Lower lobe of right lung (tissue), 2 donors: ENCODE measurements at places on chromosomes 3 and 15. TPM values are rescaled to one million over a fixed set of nuclear protein-coding genes. Genes with fewer than 3 reads are reported as not detected.
A peak's percentile ranks its signal among the peaks of the same experiment; 100 is the strongest.

DNA sequence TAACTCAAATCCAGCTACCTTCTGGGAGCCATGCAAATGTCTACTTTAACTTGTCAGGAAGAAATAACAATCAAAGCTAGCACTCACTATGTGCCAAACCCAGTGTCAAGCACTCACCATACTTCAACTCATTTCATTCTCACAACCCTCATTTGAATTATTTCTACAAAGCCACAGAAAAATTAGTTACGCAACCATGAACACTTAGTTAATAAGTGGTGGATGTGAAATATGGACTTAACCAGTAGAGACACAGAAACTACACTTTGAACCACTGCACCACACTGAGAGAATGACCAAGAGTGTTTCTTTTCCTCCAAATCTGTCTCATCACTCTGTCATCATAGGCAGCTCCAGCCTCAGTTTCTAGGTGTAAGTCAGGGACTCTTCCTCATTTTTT lies 91.0 kb upstream of the MBNL1 start:
- DNase-seq: no peak

- no peak for DNase-seq
Observed at GRCh38 chr3:7876741-7877297, 624.8 kb upstream of the LMCD1 start.

- no peak for DNase-seq
Observed at GRCh38 chr3:97871186-97871585, 49.4 kb downstream of the CRYBG3 start.

DNA sequence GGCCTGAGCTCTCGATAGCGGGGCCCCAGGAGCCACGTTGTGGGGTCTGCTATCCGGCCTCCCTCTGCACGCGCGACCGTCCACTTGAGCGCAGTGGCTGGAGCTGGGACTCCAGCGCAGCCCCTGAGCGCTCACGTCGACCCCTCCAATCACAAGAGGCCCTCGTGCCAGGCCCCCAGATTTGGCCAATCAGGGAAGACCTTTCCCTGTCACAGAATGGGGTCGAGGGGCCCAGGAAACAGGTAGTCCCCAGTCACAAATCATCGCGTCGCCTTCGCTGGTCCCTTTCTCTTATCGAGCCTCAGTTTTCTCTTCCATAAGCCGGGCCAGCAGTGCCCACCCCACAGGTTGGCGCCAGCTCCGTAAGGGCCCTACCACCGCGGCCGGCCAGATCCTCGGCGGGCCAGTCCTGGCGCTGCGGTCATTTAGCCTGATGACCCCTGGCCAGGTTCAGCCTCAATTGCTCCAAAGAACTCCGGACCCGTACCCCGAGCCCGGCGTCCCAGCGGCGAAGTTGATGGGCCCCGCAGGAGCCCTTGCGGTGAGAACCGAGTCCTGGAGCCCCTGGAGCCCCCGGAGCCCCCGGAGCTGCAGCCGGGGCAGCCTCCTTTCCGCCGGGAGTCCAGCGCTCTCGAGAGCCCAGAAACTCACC lies 435 bp downstream of the ALDH1L1 start:
- DNase-seq: no peak

DNA sequence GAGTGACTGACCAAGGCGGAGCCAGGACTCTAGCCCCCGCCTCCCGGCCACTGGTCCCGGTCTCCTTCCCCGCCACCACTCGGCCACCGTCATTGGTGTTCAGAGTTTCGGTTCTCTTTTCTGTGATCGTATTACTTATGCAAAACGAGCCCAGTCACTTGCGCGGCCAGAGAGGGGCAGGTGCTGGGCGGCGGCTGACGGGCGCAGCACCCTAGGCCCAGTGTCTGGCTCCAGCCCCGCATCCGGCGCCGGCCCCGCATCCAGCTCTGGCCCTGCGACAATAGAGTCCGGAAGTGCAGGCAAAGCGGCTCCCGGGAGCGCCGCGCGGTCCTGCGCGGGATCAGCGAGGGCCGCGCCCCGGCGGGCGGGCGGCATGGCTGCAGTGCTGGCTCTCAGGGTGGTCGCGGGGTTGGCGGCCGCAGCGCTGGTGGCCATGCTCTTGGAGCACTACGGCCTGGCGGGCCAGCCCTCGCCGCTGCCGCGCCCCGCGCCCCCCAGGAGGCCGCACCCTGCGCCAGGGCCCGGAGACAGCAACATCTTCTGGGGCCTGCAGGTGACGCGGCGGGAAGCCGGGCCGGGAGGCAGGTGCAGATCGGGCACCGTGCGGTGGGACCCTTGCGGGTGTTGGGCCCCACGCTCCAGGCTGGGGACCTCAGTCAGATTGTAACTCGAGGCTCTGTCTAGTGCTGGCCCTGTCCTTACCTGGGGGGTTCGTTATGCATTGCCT lies at the start of gene TMEM62:
Gene TMEM62, plus strand, starts transcription at position 157 of the 727 bp plus-strand sequence. Its CDS starts 217 bp downstream, at position 374.
- peak; percentile 95 for DNase-seq

GRCh38 chr3:73255609-73256029 lies 194.2 kb downstream of the EBLN2 start:
- DNase-seq: no peak

DNA sequence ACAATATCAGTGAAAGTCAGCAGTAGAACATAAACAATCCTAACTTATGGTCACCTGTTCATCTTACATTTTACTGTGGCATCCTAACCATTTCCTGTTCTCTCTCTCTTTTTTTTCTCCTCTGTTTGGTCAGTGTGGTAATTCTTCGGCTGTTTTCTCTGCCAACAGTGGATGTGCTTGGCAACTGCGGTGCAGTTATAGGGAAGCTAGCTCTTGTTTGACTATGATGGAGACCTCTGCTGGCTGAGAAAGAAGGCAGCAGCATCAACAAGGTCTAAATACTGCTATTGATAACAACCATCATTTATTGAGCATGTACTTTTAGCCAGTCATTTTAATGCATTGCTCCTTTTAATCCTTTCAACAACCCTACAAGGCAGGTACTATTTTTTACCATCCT lies 723 bp upstream of the DRD3 start:
- no peak for DNase-seq

GRCh38 chr3:58013973-58014649 lies 5.9 kb downstream of the FLNB start:
- DNase-seq: no peak

DNA sequence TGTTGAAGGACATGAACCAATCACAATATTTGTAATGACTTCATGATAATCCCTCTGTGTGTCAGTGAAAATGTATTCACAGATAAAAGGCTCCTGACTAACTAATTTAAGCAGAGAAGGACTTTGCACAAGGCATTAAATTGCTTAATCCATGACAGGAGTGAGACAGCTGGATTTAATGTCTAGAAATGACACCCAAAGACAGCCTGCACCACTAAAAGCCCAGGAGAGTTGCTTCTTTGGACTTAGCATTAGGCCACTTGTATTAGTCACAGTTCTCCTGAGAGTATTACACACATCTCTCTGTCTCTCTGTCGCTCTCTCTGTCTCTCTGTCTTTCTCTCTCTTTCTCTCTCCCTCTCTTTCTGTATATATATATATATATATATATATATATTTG lies 180.4 kb downstream of the GOLGA8K start:
- DNase-seq: no peak

DNA sequence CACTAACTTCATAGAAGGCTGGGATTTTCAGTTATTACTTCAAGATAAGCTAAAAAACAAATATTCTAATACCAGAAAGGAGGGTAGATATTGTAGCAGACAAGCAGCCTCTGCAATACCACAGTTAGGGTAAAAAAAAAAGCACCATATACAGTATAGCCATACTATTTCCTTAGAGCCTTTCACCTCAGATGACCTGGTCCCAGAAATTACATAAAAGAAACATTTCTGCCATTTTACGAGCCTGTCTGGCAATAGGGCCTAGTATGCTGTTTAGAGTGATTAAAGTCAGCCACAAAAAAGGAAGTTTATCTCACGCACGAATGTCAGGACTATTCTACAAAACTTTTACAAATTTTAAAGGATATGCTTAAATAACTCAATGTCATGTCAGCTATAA lies 1016.6 kb downstream of the PLOD2 start:
- DNase-seq: no peak

DNA sequence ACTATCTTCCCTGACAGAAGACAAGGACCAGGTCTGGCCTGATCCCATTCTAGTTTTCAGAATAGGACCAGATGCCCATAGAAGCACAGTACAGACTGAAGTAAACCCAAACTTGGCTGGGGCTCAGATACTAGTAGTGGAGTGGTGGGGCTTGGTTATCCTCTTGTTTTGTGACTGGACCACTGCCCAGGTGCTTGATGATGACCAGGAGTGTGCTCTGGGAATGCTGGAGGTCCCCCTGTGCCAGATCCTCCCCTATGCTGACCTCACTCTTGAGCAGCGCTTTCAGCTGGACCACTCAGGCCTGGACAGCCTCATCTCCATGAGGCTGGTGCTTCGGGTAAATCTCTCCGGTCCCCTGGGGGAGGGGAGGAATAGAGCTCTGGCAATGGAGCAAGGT lies 36.3 kb downstream of the ESYT3 start:
- DNase-seq: peak; percentile 56

DNA sequence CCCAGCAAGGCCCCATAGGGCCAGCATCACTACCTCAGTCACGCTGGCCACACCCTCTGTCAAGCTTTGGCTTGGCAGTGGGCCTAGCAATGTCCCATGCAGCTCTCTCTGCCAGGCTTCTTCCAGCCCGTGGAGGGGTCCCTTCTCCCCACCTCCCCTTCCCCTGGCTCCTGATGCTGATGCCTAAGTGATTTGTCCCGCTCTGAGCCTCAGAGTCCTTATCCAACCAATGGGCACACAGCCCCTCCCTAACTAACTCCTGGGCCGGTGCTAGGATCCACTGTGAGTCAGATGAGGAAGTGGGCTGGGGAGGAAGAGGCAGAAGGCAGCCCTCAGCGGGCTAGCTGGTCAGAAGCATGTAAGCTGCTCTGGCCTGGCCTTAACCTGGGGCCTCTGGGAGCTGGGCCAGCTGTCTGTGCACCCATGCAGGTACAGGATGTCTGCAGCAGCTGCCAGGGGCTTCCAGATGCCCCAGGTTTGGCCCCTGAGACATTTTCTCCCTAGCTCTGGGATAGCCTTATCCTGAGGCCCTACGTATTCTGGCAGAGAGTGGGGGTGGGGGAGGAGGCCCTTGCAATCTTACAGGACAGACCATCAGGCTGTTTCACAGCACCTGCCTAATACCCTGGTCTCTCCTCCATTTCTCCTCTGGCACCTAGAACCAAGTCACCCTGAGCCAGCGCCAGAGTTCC lies 740 bp upstream of the ZBTB47 start:
- DNase-seq: peak; percentile 79

GRCh38 chr15:77607894-77608261 lies 24.8 kb downstream of the LINGO1 start:
- no peak for DNase-seq

GRCh38 chr3:128823631-128824030 lies 55.8 kb upstream of the ACAD9 start:
- no peak for DNase-seq

- no peak for DNase-seq
Observed at GRCh38 chr3:20008646-20009045, 3.4 kb downstream of the PP2D1 start.

DNA sequence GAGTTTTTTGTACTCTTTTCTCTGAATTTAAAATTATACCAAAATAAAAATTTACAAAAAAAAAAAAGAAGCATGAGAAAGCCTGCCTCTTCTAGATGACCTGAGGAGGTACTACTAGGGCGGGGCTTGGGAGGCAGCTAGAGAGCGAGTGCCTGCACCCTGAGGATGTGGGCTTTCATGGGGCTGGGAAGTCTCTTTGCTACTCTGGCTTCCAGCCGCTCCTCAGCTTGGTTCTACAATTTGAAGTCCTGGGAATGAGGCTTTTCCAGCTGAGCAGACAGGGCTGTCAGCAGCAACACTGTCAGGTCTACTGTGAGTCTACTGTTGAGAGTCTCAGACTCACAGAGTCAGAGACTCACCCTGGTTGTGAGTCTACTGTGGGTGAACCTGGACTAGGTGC lies 8.2 kb upstream of the PSTPIP1 start:
- no peak for DNase-seq

- no peak for DNase-seq
Observed at GRCh38 chr15:98781838-98782237, 133.5 kb downstream of the IGF1R start.

DNA sequence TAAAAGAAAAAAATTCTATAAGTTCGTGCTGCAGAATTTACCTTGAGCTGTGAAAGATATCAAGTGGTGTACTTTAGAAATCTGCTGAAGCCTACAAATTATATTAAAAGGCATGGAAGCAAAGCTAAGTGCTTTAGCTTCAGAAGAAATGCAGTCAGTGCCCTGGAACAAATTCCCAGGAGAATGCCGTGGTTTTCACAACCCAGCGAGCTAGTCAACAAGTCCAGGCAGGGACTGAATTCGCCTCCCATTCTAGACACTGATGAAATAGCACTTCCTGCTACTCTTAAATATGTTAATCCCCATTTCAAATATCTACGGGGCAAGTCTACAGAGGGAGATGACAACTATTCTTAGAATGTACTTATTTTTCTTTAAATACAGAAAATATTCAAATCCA lies 326.4 kb upstream of the IGF1R start:
- no peak for DNase-seq

- no peak for DNase-seq
Observed at GRCh38 chr3:117114517-117115265, 405.1 kb downstream of the TUSC7 start.

DNA sequence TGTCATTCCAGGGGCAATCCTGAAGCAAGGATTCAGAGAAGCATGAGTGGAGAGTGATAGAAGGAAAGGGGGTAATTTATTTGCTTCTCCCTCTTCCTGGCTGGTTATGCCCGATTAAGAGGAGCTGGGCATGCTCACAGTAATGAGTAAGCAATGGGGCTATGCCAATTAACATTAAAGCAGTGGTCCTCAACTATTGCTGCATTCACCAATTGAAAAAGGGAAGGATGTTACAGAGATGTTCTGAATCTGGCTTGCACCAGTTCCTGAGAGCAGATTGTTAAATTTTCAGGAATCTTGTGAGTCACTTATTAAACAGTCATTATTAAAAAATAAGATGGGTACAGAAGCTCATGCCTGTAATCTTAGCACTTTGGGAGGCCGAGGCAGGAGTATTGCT lies 85.9 kb upstream of the ZBTB20 start:
- DNase-seq: no peak

- DNase-seq: no peak
Observed at GRCh38 chr15:25065286-25065685, 110.5 kb downstream of the SNRPN start.

DNA sequence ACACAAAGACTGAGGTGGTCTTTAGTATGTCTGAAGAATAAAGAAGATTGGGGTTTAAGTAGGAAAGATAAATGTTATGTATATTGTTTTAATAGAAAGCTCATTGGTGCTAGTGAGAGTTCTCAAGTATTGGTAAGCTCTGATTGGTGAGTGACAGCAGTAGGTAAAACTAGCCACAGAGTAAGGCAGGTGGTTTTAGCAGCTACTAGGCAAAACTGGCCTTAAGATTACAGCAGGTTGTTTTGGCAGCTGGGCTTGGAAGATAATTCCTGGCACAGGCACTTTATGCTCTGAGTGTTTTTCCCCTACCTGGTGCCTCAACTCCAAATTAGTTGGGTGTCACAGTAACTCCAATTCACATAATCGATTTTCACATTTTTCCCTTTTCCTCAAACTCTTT lies 66.3 kb downstream of the STAG1 start:
- DNase-seq: no peak

- DNase-seq: no peak
Observed at GRCh38 chr3:99439892-99440291, 198.5 kb upstream of the COL8A1 start.

Gene RBP2
- total RNA-seq: 3.1 TPM

Gene ULK4
- 11.4 TPM for total RNA-seq

Gene GTF2A2
- 89.4 TPM for total RNA-seq

Gene WNT5A
- total RNA-seq: 27.2 TPM

Gene SIDT1
- 5.3 TPM for total RNA-seq

Gene ZCWPW2
- 1.1 TPM for total RNA-seq

Gene CD200
- total RNA-seq: 4.4 TPM
